Transverse colon (tissue), 4 donors: ENCODE measurements at places on chromosomes 1 and 21. TPM values are rescaled to one million over a fixed set of nuclear protein-coding genes. Genes with fewer than 3 reads are reported as not detected.

- peak; percentile 98 for DNase-seq
Measured at GRCh38 chr1:25430073-25430966, at the start of gene MACO1. MACO1 (plus strand) TSS chr1:25430897; CDS start chr1:25431099, 202 bp downstream.

- DNase-seq = no peak
Measured at GRCh38 chr1:108151548-108151947, 48.6 kb downstream of the SLC25A24 start.

The KRTAP12-2 gene
- total RNA-seq = not detected

The FMO4 gene
- total RNA-seq = 178 TPM
